ENCODE measurements at places on chromosomes 11 and 22. TPM values are rescaled to one million over a fixed set of nuclear protein-coding genes. Genes with fewer than 3 reads are reported as not detected.
A peak's percentile ranks its signal among the peaks of the same experiment; 100 is the strongest.

DNA sequence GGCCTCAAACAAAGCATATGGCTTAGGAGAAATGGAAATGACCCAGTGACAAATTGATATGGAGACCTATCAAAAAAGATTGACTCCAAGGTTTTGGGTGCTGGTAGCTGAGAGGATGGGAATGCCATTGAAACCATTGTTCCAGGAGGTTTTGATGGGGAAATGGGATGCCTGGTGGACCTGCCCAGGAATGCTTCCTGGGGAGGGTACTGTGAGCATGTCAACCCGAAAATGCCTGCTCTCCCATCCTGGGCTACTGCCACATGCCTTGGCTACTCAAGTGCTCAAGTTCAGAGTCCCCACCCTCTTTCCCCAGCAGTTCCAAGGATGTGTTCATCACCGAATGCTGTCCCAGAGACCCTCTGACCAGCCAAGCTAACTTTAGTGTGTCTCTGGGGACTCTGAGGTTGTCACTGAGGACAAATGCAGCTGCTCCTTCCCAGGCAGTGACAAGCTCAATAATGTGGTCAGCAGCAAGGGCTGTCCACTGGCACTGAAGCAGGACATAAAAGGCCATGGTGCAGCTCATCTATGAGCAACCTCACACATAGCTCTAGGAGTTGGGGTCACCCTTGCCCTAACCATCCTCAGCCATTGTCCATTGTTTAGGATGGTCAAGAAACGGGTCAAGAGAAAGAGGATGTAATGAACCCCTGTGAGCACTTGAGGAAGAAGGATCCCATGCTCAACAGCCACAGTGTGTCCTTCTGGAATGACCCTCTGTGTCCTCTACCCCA, 83.7 kb downstream of the TRIM29 start:
- DNase-seq: no peak

GRCh38 chr11:114330373-114330772, 34.2 kb downstream of the NNMT start:
- no peak for DNase-seq

The YWHAH gene
- 160 TPM for total RNA-seq

DNA sequence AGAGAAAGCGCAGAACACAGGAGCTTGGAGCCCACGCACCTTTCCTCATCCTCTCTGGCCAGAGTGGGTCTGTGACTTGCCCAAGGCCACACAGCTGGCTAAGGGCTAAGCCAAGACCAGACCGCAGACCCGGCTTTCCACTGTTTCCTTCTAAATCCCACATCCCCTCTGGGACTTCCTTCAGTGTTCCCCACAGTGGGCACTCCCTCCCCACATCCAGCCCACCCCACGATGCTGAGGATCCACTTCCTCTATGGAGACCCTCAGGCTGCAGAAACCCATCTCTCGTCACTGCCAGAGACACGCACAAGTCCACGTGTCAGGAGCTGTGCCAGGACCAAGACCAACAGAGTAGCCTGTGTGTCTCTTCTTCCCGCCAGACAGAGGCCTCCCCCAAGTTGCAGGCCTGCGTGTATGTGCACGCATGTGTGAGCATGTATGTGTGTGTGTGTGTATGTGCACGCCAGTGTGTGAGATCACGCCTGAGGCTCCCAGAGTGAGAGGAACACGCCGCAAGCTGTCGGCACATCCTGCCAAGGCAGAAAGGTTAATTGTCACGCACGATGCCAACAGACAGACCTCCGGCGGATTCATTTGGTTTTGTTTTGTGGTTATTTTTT, 21.6 kb downstream of the PDGFB start:
- DNase-seq: no peak

- DNase-seq: no peak
These were observed 6.1 kb downstream of the MPEG1 start for GRCh38 chr11:59206635-59207034.

- DNase-seq: no peak
These were observed 1.7 kb downstream of the APOL5 start for GRCh38 chr22:35719212-35719875.

GRCh38 chr22:27472975-27473374, 328.6 kb downstream of the MN1 start:
- no peak for DNase-seq

DNA sequence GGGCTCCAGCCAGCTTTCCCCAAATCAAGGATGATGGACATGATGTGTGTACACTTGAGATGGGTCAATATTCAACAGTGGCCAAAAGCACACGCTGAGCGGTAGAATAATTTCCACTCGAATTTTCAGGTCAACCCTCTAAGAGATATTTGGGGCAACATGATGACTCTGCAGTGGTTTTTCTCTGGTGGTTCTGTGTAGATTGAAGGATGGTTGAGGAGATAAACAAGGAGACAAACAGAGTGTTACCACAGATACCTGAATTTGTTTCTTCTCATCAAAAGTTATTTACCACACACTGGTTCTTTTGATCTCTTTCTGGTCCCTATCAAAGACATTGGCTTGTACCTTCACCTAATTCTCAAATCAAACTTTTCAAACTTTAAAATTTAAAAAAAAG, 242.0 kb downstream of the ETS1 start:
- DNase-seq: no peak

DNA sequence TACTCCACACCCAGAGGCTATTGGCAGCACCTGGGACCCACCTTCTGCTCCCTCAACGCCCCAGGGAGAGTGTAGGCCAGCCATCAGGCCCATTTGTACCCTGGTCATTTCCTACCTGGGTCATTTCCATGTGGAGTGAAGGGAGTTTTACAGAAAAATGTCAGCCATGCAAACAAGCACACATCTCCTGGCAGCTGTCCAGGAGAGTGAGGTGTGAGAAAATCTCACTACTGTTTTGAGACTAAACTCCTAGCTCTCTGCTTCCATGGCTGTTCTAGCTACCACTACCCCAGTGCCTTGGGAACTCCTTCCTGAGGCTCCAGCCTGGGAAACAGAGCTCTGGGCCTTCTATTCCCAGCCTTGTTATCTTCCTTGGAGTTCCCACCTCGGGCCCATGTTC, 2.8 kb upstream of the TMPRSS13 start:
- peak; percentile 49 for DNase-seq
